ENCODE measurements at places on chromosomes 5 and 9.

DNA sequence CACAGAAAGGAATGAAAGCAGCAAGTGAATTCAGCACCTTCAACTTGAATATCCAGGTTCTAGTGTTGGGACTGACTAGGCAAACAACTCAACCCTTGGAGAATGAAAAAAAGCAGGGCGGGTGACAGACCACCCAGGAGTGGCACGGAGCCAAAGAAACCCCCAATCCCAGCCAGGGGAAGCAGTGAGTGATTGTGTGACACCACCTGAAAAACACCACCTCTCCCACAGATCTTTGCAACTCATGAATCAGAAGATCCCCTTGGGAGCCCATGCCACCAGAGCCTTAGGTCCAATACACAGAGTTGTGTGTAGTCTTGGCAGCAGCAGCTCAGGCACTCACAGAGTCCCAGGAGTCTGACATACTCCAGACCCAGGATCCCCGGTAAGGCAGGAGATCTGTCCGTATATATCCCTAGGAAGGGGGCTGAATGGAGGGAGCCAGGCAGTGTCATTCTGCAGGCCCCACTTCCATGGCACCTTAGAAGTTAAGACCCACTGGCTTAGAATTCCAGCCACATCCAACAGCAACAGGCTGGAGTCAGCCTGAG is 22.1 kb upstream of the ROR2 start:
- DNase-seq, result no peak

- no peak for DNase-seq
These were observed 259.4 kb downstream of the TLR4 start for GRCh38 chr9:117963493-117964090.

- DNase-seq, result no peak
These were observed 77.9 kb upstream of the PIK3R1 start for GRCh38 chr5:68137511-68138140.

GRCh38 chr5:155129513-155129880 is 115.9 kb downstream of the KIF4B start:
- DNase-seq, result no peak

GRCh38 chr5:60332244-60333004 is 367.5 kb downstream of the DEPDC1B start:
- DNase-seq, result no peak

GRCh38 chr5:168755548-168756093 is 176.5 kb upstream of the PANK3 start:
- no peak for DNase-seq

DNA sequence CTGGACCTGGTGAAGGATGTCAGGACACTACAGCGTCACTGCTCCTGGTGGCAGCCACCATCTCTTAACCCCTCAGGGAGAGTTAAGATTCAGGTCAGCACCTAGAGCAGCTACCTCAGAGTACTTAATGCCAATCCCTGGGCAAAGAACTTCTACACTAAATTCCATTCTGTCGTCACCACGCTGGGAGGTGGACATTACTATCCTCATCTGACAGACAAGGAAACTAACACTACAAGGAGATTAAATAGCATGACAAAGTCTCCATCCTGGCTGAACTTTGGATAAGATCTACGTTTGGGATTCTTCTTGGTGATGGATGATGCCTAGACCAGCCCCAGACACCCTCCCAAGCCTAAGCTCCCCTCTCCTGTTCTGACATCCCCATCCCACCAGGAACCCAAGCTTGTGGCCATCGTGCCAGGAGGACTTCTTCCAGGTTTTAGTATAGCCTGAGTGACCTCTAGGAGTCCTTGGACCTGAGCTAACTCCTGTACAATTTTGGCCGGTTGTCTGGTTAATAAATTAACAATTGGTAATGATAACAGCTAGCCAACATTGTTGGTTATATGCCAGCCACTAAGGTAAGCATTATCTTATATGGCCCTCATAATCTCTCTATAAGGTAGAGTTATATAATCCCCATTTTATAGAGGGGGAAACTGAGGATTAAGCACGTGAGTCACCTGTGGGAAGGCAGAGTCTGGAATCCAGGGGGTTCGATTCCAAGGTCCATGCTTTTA is 54.8 kb downstream of the C5orf15 start:
- no peak for DNase-seq

DNA sequence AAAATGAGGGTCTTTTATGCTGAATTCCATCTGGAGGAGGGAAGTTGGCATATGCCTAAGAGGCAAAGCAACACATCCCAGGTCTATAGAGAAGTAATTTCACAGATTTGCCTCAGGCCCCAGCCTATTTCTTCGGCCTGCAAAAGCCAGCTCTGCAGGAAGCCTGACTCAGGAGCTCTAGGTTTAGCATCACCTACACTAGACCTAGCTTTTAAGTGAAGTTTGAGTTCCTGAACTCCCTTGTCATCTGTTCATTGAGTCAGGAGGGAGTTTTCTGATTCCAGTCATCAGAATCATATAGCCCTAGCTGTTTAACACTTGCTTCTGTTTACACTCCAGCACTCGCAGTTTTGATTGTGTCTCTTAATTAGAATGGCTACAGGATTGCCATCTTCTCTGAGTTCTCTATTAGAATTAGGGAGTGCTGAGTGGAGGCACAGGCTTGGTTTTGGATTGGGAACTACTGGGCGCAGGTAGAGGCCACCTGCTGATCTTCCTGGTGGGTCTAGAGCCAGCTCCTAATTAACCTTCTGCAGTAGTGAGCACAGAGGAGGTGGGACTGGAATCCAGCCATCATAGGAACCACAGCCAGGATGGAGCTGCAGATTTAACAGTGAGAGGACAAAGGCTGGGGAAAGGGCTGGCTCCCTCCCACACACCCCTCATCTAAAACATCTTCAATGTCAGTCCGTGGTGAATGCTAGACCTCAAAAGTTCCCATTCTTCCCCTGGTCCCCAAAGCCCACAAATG is 179.5 kb downstream of the TRIO start:
- no peak for DNase-seq

- DNase-seq, result no peak
These were observed 31.1 kb downstream of the DYNC2I2 start for GRCh38 chr9:128625391-128626146.

- DNase-seq, result no peak
These were observed 339.2 kb downstream of the PRR16 start for GRCh38 chr5:120803282-120803681.

DNA sequence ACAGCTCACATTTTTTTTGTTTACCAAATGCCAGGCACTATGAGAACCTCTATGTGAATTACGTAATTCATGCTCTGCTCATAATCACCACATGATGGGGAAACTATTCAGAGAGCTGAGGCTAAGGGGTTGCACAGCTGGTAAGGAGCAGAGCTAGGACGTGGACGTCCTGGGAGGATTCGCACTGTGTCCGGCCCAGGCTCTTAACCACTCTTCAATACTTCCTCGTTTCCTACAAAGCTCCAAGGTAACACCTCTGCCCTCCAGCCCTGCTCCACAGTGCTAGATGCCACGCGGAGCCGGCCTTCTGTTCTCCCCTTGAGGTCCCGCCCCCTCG is 8.7 kb downstream of the PHF19 start:
- DNase-seq, result no peak

DNA sequence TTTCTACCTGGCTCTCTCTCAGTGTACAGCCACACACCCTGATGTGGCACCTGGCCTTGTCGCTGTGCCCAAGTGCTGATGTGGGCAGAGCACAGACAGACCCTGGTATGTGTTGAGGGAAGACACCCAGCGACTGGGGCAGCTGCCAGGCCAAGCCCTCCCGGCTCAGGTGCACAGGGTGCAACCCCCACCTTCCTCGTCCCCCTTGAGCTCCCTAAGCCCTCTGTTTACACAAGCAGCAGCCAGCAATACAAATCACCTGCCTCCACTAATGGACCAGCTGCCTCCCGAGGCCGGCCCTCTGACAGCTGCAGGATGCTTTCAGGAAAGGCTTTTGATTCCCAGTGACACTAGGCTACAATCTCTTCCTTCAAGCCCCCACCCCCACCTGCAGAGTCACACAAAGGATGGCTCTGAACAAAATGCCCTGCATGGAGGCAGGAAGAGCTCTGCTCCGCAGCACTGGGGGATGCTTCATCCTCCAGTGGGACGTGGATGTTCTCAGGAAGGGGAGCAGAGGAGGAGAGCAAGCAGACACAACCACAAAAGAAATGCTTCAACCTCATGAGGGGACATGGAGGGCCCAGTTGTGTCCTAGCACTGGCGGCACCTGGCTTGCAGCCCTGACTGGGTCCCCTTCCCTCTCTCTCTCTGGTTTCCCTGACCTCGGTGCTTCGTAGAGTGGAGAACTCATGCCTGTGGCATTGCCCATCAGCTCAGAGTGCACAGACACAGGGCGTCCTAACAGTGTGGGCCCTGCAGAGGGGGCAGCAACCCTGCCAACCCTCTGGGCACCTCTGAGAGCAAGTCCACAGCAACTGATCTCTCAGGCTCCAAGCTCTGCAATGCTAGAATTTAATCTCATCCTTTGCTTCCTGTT is 140.8 kb downstream of the BARX1 start:
- no peak for DNase-seq

- no peak for DNase-seq
These were observed 80.8 kb upstream of the GNAQ start for GRCh38 chr9:78112406-78112805.

DNA sequence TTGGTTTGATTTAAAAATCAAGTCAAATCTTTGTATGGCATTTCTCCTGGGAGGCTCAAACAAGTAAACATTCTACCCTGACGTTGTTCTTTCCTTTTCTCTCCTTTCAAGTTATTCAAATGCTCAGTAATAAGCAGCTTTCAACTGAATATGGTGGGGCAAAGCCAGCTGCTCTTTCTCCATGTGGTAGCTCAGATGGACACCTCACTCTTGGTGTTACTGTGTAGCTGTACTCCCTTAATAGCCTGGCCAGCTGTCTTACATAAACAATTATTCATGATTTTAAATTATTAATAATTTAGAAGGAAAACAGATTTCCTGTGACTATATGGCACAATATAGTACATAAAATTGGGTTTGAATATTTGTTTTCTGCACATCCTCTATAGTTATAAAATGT is 165.2 kb downstream of the PDE4D start:
- DNase-seq, result no peak

DNA sequence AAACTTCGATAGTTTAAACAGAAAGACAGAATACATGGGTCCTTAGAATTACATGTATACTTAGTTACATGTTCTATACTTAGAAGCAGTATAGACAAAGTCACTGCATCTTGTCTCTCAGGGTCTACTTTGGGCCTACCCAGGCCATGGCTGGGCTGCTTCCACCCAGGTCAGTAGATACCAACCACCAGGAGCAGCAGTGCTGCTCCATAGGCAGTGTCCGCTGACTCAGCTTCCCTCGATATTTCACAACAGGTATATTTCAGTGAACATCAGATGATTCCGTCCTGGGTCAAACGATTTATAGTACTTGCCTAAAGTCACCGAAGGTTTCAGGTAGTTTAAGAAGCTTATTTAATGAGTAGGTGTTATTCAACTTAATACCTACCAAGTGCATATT is 18.0 kb downstream of the IARS1 start:
- no peak for DNase-seq

GRCh38 chr9:138112791-138113600 is 235.4 kb downstream of the CACNA1B start:
- DNase-seq, result no peak

DNA sequence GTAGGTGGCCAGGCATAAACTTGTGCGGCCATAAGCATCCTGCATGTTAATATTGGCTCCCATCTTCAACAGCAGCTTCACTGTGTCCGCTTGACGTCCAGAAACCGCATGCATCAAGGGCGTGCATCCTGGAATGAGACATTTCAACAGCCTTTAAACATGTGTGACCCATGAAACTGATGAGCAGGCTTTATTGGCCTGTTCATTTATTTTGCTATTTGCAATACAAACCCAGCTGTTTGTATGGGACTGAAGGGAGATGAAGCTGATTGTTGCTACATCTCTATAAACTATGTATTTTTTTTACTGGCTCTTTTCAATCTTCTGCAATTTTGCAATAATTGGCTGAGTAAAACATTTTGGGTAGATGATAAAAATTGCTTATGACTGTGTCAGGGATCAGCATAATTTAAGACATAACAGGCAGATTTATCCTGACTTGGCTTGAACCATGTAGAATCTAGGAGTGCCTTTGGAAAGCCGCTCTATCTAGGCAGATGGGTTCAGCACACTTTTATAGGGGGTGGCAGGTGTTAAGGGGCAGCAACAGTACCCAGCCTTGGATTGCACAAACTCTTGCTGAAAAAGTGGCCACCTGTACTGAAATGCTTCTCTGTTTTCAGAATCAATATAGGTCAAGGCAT is 56.9 kb downstream of the ANKRD55 start:
- DNase-seq, result no peak

DNA sequence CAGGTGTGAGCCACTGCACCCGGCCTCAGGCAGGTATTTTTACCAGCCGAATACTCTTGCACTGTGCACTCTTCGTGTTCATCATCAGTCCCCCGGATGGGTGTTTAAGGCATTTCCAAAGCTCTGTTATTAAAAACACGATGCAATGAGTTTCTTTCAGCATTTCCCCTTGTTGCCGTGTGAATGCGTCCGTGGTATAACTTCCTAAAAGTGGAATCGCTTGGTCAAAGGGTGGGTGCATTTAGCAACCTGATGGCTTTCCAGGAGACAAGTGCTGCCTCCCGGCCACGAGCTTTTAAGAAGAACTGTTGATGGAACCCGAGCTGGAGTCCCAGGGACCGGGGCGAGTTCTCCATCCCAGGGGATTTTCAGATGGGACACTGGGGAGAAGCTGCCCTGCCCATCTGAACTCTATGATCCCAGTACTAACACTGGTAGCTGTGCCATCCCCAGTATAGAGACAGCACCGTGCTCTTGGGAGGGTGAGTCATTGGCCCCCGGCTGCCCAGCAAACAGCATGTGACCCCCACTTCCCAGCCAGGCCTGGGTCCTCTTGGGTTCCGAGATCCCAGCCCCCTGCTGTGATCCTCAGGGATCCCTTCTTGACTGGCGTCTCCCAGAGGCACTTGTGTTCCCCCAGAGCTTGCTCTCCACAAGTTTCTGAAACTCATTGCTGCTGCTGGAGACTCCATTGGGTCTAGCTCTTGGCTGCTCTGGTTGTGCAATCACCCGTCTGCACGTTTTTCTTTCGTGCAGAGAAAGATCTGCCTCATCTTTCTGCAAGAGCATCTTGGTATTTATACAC is 169.5 kb upstream of the IER5L start:
- no peak for DNase-seq

GRCh38 chr9:129109537-129109903 is 1.1 kb downstream of the CRAT start:
- DNase-seq, result no peak

- no peak for DNase-seq
These were observed 48.5 kb upstream of the AGXT2 start for GRCh38 chr5:35096216-35096615.

- DNase-seq, result no peak
These were observed 31.0 kb downstream of the FSTL4 start for GRCh38 chr5:133581348-133581747.

DNA sequence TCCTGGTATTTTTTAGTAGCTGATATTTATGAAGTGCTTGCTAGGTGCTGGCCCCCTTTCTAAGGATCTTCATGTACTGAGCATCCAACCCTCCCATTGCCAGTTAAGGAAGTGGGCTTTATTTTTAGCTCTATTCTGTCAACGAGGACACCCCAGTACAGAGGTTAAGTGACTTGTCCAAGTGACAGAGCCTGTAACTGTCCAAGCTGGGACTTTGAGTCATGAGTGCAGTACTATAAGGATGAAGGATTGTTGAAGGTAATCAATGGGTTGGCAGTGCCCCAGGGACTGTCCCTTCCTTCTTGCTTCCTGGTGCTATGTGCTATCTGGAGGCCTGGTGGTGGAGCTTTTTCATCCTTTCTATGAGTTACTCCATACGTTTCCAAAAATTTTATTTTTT is 18.0 kb upstream of the FABP6 start:
- DNase-seq, result no peak

GRCh38 chr5:2531318-2531717 is 220.2 kb downstream of the IRX2 start:
- DNase-seq, result no peak
